ENCODE measurements at places on chromosomes 1 and 21.

- DNase-seq = no peak
- H3K4me1 ChIP-seq = no peaks in the 10 kb centered on the region
- no peak overlapping the region for H3K4me3 ChIP-seq
Observed at GRCh38 chr1:55087439-55087838, 48.1 kb downstream of the PCSK9 start.

DNA sequence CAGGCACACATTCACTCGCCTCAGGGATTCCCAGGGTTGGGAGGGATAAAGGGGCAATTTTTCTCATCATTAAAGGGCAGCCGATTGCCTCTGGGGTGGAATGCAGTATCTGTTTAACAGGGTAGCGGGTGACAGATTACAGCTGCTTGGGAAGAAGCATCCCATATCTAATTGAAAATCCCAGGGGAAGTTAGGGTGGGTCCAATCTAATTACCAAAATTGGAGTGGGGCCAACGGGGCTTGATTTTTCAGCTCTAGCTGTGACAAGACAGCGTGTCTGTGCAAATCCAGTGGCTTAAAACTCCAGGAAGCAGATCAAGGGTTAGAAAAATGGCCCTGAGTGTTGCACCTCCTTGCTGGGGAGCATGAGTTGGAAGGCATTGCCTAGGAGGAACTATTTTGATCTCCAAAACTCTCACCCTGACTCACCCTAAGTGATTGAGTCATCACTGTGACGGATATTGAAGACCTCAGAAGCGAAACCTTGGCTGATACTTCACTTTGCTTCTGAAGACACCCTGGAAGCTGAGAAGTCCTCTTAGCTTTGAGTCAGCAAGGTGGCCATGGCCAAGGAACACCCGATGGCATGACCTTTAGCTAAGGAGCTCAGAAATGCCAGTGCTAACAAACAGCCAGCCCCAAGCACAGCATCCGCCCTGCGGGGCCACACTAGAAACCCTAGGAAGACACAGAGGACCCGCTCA, 46.0 kb downstream of the GRHL3 start:
- no peaks in the 10 kb centered on the region for H3K27me3 ChIP-seq
- H3K4me3 ChIP-seq = no peak overlapping the region
- H3K36me3 ChIP-seq = no peaks in the 10 kb centered on the region
- peak overlapping the region; percentile 60 for H3K27ac ChIP-seq
- peak; percentile 42 for DNase-seq

GRCh38 chr1:112618721-112619517, at the start of gene ST7L:
ST7L (minus strand) TSS chr1:112619141; CDS start chr1:112619113, 28 bp downstream.
- H3K36me3 ChIP-seq = no peaks in the 10 kb centered on the region
- H3K4me3 ChIP-seq = peak within 1 kb of the TSS; percentile 83
- DNase-seq = peak; percentile 85
- peak within 1 kb of the TSS; percentile 99 for H3K27ac ChIP-seq

- H3K27ac ChIP-seq = no peak overlapping the region
- H3K36me3 ChIP-seq = no peaks in the 10 kb centered on the region
- no peaks in the 10 kb centered on the region for H3K4me1 ChIP-seq
- DNase-seq = no peak
Observed at GRCh38 chr1:236861560-236862218, 66.6 kb downstream of the MTR start.

GRCh38 chr1:46133181-46133658, 791 bp upstream of the PIK3R3 start:
- peak overlapping the region; percentile 58 for H3K27ac ChIP-seq
- no peaks in the 10 kb centered on the region for H3K4me1 ChIP-seq
- DNase-seq = no peak
- peak overlapping the region; percentile 61 for H3K4me3 ChIP-seq
- H3K36me3 ChIP-seq = no peaks in the 10 kb centered on the region
- H3K27me3 ChIP-seq = peaks cover 8% of the 10 kb centered on the region

DNA sequence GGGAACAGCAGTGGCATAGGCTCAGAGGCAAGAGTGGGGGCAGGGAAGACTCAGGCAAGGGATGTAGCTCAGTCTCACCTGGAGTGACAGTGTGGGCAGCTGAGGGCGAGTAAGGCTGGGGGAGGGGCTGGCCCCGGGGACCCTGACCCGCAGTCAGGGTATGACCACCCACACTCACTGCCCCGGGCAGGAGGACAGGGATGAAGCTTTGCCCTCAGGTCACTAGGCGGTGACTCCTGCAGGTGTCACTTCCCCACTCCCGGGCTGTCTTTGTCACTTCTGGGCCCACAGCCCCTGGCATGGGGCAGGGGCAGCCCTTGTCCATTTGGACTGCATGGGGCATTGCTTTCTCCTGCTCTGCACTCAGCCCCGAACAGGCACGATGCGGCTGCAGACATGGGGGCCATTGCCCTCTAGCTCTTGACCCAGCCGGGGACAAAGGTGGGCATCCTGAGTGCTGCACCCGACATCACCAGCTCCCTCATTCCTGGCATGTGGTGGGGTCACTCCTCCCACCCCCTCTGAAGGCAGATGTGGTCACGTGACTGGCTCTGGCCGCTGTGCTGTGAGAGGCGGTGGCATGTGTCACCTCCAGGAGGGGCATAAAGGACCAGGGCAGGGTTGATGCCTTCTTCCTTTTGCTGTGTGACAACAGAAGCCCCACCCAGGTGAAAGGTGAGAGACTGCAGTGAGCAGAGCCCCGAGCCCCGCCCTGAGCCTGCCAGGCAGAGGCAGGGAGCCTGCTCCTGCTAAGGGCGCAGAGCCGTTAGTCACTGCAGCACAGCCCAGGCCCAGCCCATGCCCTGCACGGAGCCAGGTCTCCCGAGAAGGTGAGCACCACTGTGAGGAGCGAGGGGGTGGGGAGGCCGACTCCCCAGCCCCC, 66.0 kb downstream of the MATN1 start:
- no peaks in the 10 kb centered on the region for H3K27me3 ChIP-seq
- no peaks in the 10 kb centered on the region for H3K36me3 ChIP-seq
- H3K4me3 ChIP-seq = no peak overlapping the region
- peak; percentile 84 for DNase-seq

All from colonic mucosa (tissue), 4 donors.